ENCODE measurements at places on chromosomes 2 and 18. TPM values are rescaled to one million over a fixed set of nuclear protein-coding genes. Genes with fewer than 3 reads are reported as not detected.

ACADL gene
- 5.8 TPM for total RNA-seq

ANKRD30B gene
- 0.20 TPM for total RNA-seq

SP5 gene
- total RNA-seq, result 5.5 TPM

GRCh38 chr2:120474486-120474885 is 128.6 kb downstream of the INHBB start:
- no peak for DNase-seq

- DNase-seq, result no peak
Observed at GRCh38 chr2:49948091-49948490, 793.8 kb upstream of the FSHR start.

- DNase-seq, result peak; percentile 61
Observed at GRCh38 chr18:63119647-63120046, 199.9 kb downstream of the BCL2 start.

DNA sequence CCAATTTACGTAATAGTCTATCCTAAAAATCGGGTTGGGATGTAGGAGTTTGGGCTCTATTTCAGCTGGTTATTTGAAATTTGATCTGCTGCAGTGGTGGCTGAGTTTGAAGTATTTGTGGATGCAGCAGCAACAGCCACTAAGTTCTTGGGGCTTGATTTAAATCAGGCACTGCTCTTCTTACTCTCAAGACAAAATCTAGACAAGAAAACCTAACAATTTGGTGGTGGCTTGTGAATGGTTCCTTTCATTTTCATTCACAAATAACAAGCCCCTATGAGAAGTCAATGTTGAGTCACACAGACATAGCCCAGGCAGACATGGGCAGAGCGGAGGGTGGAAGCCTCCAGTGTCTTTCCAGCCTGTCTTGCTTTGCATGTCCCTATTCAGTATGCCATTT is 199.3 kb downstream of the LTBP1 start:
- no peak for DNase-seq

EIF2AK2 gene
- 36.3 TPM for total RNA-seq

- no peak for DNase-seq
Observed at GRCh38 chr18:60593249-60593648, 220.7 kb upstream of the MC4R start.

- DNase-seq, result no peak
Observed at GRCh38 chr18:47903809-47904208, 26.6 kb downstream of the SMAD2 start.

- DNase-seq, result no peak
Observed at GRCh38 chr2:7660816-7661215, 743.6 kb downstream of the RNF144A start.

- no peak for DNase-seq
Observed at GRCh38 chr2:218964041-218964771, 4.7 kb downstream of the CDK5R2 start.

- DNase-seq, result no peak
Observed at GRCh38 chr2:60821133-60821469, 60.3 kb upstream of the REL start.

DNA sequence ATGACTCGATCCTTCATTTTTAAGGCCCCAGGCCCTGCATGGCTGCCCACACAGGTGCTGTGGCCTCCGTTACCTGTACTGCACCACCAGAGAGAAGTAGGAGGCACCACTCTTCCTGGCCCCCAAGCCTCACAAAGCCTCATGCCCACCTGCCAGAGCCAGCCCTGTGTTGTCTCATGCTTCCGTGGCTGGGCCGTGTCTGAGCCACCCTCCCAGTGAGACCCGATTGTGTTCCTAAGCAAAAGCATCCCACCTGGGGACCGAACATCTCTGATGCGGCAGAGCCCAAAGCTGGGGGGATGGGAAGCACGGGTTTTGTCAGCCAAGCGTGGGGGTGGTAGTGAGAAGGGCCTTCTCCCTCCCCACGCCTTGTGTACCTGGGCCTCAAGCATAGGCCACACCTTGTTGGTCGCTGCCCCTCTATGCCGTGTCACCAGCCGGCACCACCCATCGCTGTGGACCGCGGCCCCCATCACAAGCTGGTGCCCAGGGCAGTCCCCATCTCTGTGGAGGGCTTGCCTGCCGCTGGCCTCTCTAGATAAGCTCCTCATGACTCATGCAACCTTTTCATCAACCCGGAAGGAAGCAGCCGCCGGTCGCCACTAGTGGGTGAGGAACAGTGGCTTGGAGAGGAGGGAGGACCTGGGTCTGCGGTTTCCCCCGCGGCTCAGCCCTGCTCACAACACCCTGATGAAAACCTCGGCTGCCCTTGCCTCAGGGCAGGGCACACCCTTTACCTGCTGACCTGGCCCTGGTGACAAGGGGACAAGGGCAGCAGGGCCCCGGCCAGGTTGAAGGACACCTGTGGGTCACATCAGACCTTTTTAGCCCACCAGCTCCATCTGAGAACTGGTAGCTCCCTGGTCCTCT is 2.7 kb upstream of the RNPEPL1 start:
- DNase-seq, result no peak

GRCh38 chr2:215782965-215783364 is 230.4 kb downstream of the MREG start:
- DNase-seq, result no peak

- DNase-seq, result no peak
Observed at GRCh38 chr2:19114754-19115231, 243.6 kb downstream of the OSR1 start.

- no peak for DNase-seq
Observed at GRCh38 chr2:237892984-237893595, 33.7 kb downstream of the RAMP1 start.

GRCh38 chr18:48608581-48608980 is 69.8 kb downstream of the CTIF start:
- DNase-seq, result no peak

GRCh38 chr2:29015701-29016470 is 34.8 kb downstream of the TOGARAM2 start:
- DNase-seq, result no peak
